AG08395 (cell line): ENCODE measurements at places on chromosomes 4 and X.
A peak's percentile ranks its signal among the peaks of the same experiment; 100 is the strongest.

DNA sequence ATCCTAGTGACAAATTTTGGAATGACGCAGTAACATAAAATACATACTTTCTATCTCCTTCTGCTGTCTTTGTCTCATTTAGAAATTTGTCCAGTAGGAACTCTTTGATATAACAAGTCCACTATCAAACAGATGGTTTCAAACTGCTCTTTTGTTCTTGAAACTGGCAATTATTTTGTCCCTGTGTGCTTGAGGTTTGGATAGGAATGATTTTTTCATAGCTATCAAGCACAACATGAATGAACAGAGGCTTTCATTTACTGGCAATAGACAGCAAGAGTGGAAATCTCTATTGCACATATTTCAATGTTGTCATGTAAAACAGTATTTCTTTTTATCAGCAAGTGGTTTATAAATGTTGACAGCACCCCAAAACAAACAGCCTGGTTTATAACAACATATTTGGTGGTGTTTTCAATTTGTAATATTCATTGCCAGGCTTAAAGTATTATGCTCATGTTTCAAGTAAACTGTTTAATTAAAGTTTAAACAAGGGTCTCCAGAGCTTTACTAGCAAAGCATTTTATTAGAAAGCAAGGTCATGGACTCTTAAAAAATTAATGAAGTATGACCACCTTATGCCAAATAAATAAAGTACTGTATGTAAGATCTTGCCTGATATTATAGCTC is 60.0 kb downstream of the TIGD2 start:
- DNase-seq = no peak

- no peak for DNase-seq
Observed at GRCh38 chr4:186829740-186830449, 106.2 kb upstream of the FAT1 start.

DNA sequence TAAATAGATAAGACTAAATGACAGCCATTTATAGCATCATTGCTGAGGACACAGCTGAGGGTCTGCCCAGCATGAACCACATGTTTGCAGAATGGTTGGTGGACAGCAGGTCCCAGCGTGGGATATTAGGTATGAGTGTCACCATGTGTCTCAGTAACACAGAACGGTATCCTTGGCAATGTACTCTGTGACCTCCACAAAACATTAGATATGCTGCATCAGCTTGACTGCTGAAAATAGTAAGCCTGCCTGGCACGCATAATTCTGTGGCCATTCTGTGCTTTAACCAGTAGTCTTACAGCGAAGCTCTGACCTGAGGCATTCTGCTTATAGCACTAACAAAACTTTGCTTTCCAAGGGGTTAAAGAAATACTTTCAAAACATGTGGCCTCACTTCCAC is 32.0 kb downstream of the LIMCH1 start:
- DNase-seq = peak; percentile 22

GRCh38 chr4:169658196-169658595 is 37.8 kb downstream of the CLCN3 start:
- no peak for DNase-seq

GRCh38 chr4:25826074-25826752 is 36.6 kb downstream of the SEL1L3 start:
- DNase-seq = no peak

DNA sequence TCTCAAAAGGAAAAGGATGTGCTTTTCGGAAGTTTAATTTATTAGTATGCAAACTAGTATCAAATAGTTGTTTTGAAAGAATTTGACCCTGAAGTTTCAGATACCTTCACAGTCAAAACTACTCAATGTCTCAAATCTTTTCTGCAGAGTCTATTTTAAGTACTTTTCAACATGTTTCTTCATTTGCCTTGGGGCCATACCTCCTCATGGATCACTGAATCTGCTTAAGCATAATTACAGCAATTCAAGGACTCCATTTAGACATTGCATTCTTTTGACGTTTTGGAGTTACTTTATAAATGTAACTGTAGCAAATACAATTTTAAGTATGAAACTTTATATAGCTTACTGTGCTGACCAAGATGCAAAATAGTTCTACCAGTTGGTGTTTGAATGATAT is 25.5 kb downstream of the PALLD start:
- no peak for DNase-seq

- no peak for DNase-seq
Observed at GRCh38 chrX:124534536-124534935, 188.2 kb downstream of the SH2D1A start.

GRCh38 chrX:152821145-152821765 is 9.3 kb downstream of the CETN2 start:
- peak; percentile 36 for DNase-seq

DNA sequence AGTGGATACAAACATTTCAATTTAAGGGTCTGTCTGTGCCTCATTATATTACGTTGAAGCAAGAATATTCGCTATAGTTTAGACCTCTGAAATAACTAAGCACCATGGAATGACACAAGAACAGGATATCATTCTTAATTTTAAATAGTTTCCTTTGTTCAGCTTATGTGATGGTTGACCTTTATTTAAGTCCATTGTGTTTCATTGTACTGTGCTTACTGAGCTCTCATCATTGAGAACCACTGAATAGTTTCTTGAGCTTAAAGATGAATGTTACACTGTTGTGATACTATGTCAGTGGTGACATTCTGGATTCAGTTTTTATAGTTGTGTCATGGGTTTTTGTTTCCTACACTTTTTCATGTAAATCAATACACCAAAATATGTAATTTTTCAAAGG is 239.3 kb downstream of the RPA4 start:
- DNase-seq = no peak

GRCh38 chr4:11105715-11106114 is 323.0 kb downstream of the HS3ST1 start:
- DNase-seq = no peak

DNA sequence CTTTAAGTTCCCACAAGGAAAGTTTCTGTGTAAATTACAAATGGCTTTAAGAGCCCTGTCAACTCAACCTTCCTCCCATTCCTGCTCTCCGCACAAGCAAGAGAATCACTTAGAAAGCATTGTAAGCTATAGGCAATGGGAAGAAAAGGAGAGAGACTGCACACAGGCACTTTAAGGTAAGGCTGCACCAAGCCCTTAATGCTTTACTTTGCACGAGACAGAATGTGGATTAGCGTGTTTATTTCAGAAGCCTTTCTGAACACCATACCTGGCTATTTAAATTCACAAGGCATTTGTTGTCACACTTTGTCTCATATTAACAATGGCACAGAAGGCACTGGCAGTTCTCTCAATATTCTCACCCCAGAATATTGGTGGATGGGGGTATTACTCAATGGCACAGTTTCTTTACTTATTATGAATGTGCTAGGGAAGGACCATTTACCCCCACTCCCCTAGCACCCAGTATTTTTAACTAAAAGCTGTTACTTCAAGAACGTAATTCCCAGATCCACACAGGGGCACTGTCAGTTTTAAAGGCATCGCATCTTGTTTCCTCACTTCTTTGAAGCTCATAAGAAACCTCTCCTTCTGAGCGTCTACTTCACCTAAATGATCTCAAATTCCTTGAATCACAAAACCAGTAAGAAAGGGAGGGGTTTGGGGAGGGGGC is 150.0 kb downstream of the MAML3 start:
- DNase-seq = no peak

GRCh38 chr4:123405267-123405865 is 8.8 kb downstream of the SPRY1 start:
- no peak for DNase-seq

- DNase-seq = no peak
Observed at GRCh38 chr4:174252412-174252811, 31.1 kb downstream of the FBXO8 start.

DNA sequence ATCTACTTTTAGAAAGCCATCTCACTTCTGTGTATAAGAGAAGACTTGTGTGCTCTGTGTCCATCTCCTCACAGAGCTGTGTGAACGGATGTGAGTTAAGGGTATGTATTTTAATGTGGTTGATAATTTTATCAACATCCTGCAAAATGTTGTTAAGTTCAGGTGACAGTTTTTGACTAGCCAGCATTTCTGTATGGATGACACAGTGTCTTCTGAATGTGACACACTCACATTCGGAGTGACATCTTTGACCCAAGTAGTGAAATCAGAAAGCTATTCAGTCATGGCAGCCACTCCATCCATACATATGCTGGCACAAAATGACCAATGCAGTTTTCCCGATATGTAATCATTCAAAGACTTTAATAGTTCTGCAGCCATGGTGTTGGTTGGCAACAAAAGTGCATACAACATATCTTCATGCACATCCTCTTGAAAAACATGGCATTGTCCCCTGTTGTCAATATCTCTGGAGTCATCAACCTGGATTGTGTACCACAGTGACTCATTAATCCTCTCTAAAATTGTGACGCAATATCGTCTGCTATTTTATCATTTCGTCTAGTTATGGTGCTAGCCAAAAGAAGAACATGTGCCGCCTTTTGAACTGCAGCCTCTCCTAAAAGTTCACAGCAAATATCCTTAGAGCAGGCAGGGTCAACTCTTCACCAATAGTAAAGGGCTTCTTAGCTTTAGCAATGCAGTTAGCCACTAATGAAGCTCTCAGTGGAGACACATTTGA is 6.8 kb upstream of the FGF2 start:
- no peak for DNase-seq

DNA sequence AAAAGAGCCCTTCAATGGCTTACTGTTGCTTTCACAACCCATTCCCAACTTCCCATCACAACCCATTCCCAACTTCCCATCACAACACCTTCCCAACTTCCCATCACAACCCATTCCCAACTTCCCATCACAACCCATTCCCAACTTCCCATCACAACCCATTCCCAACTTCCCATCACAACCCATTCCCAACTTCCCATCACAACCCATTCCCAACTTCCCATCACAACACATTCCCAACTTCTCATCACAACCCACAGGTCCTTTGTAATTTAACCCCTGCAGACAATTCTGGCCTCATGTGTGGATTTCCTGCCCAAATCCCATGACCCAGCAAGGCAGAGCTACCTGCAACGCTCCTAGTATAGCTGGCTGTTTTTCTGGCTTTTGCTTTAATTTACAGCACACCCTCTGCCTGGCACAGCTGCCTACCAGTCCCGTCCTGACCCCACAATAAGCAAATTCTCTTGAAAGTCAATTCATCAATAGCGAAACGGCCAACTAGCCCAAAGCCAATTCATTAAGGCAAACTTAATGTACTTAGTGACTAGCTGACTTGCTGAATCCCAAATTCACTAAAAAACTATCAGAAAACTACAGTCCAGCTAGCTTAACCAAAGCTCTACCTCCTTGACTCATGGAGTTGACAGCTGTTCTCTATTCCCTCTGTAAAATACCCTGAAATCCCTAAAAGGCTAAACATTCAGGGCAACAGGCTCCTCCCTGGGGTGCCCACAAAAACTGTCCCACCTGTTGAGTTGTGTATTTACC is 75.6 kb downstream of the AFAP1 start:
- DNase-seq = no peak

DNA sequence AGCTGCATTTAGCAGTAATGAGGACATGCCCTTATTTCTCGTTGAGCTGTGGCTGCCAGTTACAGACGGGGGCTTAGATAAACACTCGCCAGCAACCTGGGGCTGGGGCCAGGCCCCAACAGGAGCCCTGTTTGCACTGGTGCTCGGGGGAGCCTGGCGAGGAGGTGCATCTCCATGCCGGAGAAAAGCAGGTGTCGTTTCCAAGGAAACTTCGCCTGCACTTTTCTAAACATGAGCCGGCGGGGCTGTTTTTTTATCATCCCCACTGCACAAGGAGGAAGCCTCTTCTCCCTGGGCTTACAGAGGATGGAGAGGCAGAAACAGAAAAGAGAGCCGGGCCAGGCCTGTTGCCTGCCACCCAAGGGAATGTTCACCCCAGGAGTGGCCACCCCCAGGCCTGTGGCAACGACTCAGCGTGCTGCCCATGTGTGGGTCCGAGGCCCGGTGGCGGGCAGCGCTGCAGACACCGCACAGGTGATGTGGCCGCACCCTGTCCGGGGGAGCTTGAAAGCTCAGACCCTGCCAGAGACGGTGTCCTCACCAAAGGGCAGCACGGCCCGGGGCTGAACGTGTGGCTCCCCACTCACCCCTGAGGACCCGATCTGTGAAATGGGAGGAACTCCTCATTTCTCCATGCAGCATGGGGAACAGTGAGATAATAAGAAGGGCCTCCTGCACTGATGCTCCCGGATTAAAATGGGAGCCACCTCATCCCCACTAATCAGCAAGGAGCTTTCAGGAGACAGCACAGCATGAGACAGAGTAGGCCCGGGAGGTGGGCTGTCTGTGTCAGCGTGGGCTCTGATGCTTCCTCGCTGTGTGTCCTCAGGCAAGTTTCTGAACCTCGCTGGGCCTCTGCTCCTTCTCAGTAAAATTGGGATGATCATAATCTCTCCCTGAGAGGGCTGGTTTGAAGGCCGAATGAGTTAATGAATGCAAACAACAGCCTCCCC is 33.8 kb upstream of the ADRA2C start:
- no peak for DNase-seq

DNA sequence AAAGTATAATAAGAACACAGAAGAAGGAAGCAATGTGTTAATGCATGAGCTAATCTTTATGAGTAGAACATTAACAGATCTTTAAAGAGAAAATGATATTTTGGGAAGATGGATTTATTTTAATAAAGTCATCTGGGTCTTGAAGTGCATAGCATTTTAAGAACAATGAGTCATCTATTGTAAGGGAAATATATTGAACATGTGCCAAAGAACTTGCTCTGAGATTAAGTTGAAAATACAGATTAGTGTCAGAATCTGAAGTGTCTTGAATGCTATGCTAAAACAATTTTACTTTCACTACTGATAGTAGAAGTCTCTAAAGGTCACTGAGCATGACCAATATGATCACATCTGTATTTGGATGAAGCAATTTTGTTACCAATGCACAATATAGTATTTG is 776.7 kb upstream of the GRID2 start:
- DNase-seq = no peak

DNA sequence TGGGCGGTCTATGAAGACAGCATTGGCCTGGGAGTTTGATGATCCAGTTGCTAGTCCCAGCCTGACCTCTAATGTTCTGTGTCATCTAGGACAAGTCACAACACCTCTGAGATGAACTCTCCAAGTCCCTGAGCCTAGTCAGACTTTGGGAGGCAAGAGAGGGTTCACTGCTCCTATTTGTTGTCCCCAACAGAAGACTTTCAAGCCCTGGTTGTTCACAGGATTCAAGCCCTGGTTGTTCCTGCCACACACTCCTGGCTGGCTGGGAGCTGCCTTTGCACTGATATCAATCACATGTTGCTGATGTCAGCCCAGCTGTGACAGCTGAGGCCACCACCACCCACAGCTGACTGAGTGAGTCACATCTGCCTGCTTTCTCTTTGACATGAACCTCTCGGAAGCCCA is 253.2 kb upstream of the RASGEF1B start:
- DNase-seq = no peak

DNA sequence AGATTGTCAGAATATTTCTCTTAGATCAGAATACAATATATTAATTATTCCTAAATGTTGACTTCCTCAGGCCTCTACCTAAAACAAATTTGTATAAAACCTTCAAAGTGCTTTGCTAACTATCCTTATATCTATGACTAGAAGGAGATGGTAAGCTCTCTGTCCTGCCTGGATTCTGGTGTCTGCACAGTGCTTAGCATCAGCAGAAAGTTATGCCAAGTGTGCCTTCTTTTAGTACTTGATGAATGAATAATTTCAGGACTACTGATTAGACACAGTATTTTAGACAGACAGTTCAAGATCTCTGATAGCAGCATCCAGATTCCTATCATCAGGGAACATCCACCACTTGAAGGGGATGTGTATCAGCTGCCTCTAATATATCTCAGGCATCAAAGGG is 242.4 kb upstream of the TLL1 start:
- DNase-seq = no peak
